Calu3 (cell line): ENCODE measurements at places on chromosomes 1 and 21. TPM values are rescaled to one million over a fixed set of nuclear protein-coding genes. Genes with fewer than 3 reads are reported as not detected.

DNA sequence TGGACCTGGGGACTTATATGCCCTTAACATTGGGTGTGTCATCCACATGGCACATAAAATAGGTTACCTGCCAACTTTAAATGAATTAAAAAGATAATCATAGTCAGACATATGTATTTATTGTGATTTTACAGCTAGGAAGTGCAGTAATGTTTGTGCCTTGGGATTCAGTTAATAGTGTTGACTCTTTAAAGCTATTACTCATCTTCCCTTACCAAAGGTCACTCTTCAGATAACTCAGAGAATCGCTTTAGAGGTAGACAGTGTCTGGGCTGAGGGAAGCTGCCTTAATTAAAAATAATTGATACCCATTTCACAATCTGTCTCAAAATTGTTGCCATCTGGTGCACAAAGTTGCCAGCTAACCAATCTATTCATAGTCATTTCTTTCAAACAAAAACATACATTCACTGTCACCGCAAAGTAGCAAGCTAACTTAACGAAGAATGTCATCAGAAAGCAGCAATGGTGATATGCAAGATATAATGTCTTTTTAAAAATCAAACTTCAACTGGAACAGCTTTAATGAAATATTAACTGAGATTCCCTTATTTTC, 3.0 kb upstream of the KRTAP15-1 start:
- H3K27ac ChIP-seq = no peak overlapping the region
- no peak for DNase-seq
- no peaks in the 10 kb centered on the region for H3K27me3 ChIP-seq

- H3K4me1 ChIP-seq = peaks cover 22% of the 10 kb centered on the region
- DNase-seq = peak; percentile 36
- no peak overlapping the region for H3K4me3 ChIP-seq
- H3K27me3 ChIP-seq = no peaks in the 10 kb centered on the region
Observed at GRCh38 chr1:224170748-224171478, 12.1 kb upstream of the DEGS1 start.

DNA sequence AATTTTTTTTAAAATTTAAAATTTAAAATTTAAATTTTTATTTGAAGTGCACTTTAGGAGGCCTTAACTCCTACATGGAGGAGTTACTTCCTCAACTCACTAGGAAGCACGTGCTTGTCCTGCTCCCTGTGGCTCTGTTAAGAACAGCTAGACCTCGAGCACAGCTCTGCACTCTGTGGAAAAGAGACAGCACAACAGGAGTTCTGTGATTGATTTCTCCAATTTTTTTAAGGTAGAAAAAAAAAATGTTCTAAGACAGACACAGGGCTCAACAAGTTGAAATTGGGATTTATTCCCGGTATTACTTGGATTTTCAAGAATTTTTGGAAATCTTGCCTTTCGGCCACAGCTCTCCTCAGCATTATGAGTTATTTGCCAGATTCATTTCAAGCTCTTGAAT, 356.6 kb upstream of the LYPLAL1 start:
- DNase-seq = no peak
- no peaks in the 10 kb centered on the region for H3K36me3 ChIP-seq
- peaks cover 42% of the 10 kb centered on the region for H3K4me1 ChIP-seq
- H3K4me3 ChIP-seq = no peak overlapping the region

DNA sequence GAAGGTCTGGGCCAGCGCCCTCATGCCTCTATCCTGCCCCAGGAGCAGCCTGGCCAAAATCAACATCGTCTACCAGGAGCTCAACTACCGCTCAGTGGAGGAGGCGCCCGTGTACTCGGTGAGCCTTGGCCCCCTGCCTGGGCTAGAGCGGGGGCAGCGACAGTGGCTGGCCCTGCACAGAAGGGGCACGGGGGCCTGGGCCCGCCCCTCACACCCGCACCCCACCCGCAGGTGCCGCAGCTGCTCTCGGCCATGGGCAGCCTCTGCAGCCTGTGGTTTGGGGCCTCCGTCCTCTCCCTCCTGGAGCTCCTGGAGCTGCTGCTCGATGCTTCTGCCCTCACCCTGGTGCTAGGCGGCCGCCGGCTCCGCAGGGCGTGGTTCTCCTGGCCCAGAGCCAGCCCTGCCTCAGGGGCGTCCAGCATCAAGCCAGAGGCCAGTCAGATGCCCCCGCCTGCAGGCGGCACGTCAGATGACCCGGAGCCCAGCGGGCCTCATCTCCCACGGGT, 10.8 kb downstream of the SCNN1D start:
- no peak overlapping the region for H3K27ac ChIP-seq
- H3K4me1 ChIP-seq = no peaks in the 10 kb centered on the region
- H3K27me3 ChIP-seq = no peaks in the 10 kb centered on the region
- no peak overlapping the region for H3K4me3 ChIP-seq

DNA sequence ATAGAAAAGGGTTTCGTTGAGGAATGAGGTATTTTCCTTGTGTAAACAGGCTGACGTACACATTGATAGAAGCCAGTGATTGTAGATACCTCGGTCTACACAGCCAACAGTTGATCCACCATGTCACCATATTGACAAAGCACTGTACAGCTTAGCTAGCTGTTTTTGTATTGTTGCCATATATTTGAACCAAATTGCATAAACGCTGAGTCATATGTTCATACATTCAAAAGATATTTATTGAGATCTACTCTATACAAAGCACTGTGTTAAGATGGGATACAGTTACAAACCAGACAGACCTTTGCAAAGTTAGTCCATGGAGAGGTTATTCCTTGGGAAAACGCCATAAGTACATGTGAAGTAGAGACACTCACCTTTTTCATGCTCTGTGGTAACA, 132.4 kb upstream of the ATP1B1 start:
- H3K4me1 ChIP-seq = peaks cover 20% of the 10 kb centered on the region
- no peak for DNase-seq
- no peaks in the 10 kb centered on the region for H3K36me3 ChIP-seq
- no peak overlapping the region for H3K4me3 ChIP-seq
- no peaks in the 10 kb centered on the region for H3K27me3 ChIP-seq
- no peak overlapping the region for H3K27ac ChIP-seq

- H3K36me3 ChIP-seq = no peaks in the 10 kb centered on the region
- H3K4me1 ChIP-seq = peaks cover 24% of the 10 kb centered on the region
- DNase-seq = no peak
- H3K27me3 ChIP-seq = no peaks in the 10 kb centered on the region
- H3K4me3 ChIP-seq = no peak overlapping the region
Observed at GRCh38 chr1:221743416-221744208, 1.7 kb upstream of the DUSP10 start.

DNA sequence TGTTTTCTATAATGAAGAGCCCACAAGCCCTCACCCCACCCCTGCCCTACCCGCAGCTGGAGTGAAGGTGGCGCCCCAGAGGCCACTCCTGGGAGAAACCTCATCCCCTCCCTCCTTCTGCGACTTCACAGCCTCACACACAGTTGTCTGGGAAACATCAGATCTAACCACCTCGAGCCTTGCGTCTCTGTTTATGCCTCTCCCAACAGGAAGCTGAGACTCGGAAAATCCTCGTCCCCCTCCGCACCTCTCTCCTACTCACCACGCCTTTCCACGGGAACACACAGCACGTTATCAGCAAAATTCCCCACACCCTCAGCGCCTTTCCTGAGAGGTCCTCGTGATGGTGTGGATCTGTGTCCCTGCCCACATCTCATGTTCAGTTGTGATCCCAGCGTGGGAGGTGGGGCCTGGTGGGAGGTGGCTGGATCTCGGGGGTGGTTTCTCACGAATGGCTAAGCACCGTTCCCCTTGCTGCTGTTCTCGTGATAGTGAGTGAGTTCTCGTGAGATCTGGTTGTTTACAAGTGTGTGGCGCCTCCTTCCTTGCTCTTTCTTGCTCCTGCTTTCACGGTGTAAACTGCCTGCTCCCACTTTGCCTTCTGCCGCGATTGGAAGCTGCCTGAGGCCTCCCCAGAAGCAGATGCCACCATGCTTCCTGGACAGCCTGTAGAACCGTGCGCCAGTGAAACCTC, 190.6 kb downstream of the KIF26B start:
- H3K4me1 ChIP-seq = no peaks in the 10 kb centered on the region
- H3K4me3 ChIP-seq = no peak overlapping the region
- H3K27me3 ChIP-seq = peaks cover 34% of the 10 kb centered on the region
- H3K36me3 ChIP-seq = no peaks in the 10 kb centered on the region
- no peak overlapping the region for H3K27ac ChIP-seq

- no peak for DNase-seq
- peaks cover 9% of the 10 kb centered on the region for H3K4me1 ChIP-seq
- H3K4me3 ChIP-seq = no peak overlapping the region
- H3K27me3 ChIP-seq = no peaks in the 10 kb centered on the region
- H3K27ac ChIP-seq = no peak overlapping the region
Observed at GRCh38 chr1:21042929-21043605, 133.6 kb downstream of the EIF4G3 start.

GRCh38 chr1:200912737-200913407, 18.2 kb downstream of the INAVA start:
- no peak for DNase-seq
- H3K36me3 ChIP-seq = peaks cover 86% of the 10 kb centered on the region
- H3K4me1 ChIP-seq = peaks cover 21% of the 10 kb centered on the region
- H3K27ac ChIP-seq = no peak overlapping the region
- H3K27me3 ChIP-seq = no peaks in the 10 kb centered on the region
- H3K4me3 ChIP-seq = no peak overlapping the region

DNA sequence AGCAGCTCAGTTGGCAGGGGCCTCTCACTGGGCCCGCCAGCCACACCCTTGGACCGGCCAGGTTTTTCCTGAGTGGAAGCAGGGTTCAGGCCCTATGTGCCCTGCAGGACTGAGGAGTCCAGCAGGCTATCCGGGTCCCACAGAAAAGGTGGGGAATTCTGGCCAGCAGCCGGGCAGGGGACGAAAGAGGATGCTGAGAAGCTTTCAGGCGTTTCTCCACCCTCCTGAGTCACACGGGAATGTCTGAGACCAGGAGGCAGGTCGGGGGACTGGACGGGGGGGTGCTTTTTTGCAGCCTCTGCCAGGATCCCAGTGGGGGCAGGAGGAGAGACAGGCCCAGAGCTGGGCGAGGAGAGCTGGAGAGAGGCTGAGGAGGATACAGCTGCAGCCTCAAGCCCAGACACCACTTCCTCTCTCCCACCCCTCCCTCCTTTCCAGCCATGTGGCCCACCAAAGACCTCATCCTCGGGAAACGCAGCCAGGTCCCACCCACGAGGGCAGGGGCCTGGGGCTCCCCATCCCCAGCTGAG, 105.4 kb downstream of the SPSB1 start:
- no peaks in the 10 kb centered on the region for H3K36me3 ChIP-seq
- no peak for DNase-seq
- H3K4me3 ChIP-seq = no peak overlapping the region
- H3K4me1 ChIP-seq = peaks cover 11% of the 10 kb centered on the region
- peaks cover 28% of the 10 kb centered on the region for H3K27me3 ChIP-seq
- H3K27ac ChIP-seq = no peak overlapping the region

DNA sequence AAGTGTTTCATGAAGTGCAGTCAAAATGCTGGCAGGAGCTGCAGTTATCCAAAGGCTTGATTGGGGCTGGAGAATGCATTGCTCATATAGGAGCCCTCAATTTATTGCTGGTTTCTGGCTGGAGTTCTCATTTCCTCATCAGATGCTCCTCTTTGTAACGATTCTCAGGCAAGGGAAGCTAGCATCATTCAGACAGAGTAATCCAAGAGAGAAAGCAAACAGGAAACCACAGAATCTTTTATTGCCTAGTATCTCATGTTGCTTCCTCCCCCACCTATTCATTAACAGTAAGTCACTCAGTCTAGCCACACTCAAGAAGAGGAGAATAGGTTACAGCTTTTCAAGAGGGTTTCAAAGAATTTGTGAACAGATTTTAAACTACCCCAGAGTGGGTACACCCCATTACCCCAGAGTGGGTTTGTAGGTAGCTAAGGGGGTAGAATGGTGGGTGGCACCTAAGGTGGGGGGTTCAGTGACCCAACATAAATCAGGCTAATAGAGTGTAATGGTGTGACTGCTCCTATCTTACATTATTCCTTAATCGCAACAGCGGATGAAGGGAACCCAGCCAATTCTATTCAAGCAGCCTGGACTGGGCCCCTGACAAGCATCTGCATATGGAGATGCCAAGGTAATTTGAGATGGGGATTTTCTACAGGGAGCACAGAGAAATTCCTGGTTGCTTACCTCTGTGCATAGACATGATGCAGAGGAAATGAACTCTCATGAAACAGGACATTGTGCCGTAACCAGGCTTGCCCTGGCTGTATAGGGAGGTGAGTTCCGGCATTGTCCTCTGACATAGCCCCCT, 67.1 kb downstream of the KCNJ15 start:
- H3K27me3 ChIP-seq = no peaks in the 10 kb centered on the region
- DNase-seq = no peak
- H3K4me3 ChIP-seq = no peak overlapping the region
- H3K4me1 ChIP-seq = no peaks in the 10 kb centered on the region
- H3K27ac ChIP-seq = no peak overlapping the region

DNA sequence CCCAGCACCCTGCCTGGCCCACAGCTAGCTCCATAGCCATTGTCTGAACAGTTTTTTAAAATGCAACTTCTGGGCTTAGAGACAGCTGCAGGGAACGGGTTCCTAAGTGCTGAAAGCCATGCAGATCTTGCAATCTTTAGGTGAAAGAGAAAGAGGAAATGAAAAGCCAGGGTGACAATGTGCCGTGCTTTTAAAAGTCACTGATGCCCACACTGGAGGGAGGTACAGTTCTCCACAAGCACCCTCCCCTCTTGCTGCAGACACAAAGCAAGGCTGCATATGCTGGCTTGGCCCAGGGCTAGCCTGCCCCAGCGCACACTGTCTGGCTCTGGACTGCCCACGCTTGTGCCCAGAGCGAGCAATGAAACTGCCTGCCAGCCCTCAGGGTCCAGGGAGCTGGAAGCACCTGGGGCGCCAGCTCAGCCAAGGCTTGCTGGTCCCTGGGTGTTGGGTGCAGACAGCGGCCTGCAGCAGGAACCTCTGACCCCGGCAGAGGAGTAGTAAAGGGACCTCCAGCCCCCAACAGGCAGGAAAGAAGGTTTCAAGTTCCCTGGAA, 70.4 kb downstream of the AJAP1 start:
- no peaks in the 10 kb centered on the region for H3K36me3 ChIP-seq
- H3K27me3 ChIP-seq = no peaks in the 10 kb centered on the region
- no peak for DNase-seq

DNA sequence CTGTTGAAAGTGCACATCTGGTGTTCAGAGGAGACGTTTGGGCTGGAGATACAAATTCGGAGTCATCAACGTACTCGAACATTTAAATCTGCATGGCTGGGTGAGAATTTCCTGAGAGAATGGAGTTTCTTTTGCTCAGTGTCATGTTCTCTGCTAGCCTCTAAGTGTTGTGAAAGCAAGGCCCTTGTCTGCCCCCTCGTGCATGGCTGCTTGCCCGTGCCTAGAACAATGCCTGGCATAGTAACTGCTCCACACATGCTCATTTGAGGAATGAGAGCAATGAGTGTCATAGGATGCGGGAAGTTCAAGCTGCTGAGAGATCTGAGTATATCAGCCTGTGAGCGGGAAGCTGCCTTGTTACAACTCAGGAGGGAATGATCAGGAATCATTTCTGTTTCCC, 171.1 kb upstream of the CSF3R start:
- peaks cover 96% of the 10 kb centered on the region for H3K27me3 ChIP-seq
- H3K36me3 ChIP-seq = no peaks in the 10 kb centered on the region
- H3K4me1 ChIP-seq = no peaks in the 10 kb centered on the region
- no peak overlapping the region for H3K27ac ChIP-seq
- no peak overlapping the region for H3K4me3 ChIP-seq

PLA2G2D gene
- not detected in 2 replicates for total RNA-seq

CACNA1S gene
- total RNA-seq = not detected in 2 replicates

PEAR1 gene
- 3.0 and 3.2 TPM in 2 replicates for total RNA-seq
